ENCODE measurements at places on chromosomes 6 and 20. TPM values are rescaled to one million over a fixed set of nuclear protein-coding genes. Genes with fewer than 3 reads are reported as not detected.

The SHLD1 gene
- 10.4 TPM for total RNA-seq

The CPNE5 gene
- 10.8 TPM for total RNA-seq

The CLPSL2 gene
- not detected for total RNA-seq

The MAPK14 gene
- 75.2 TPM for total RNA-seq

The FAM217A gene
- total RNA-seq: not detected

The HLA-DOB gene
- total RNA-seq: not detected

The SYCP2 gene
- 5.4 TPM for total RNA-seq

The DDX43 gene
- 0.27 TPM for total RNA-seq

The AFDN gene
- total RNA-seq: 229 TPM

The FAM83C gene
- total RNA-seq: 0.16 TPM

The CD24 gene
- 267 TPM for total RNA-seq

Measured in camera-type eye (tissue), 1 donor.